ENCODE measurements at places on chromosomes 7 and 10.
A peak's percentile ranks its signal among the peaks of the same experiment; 100 is the strongest.

- DNase-seq: no peak
These were observed 133.6 kb upstream of the GDF10 start for GRCh38 chr10:47166405-47166777.

GRCh38 chr10:110387983-110388686 is 83.4 kb upstream of the SMNDC1 start:
- DNase-seq: peak; percentile 45

- DNase-seq: peak; percentile 72
These were observed 8.5 kb downstream of the DDX56 start for GRCh38 chr7:44565097-44565794.

DNA sequence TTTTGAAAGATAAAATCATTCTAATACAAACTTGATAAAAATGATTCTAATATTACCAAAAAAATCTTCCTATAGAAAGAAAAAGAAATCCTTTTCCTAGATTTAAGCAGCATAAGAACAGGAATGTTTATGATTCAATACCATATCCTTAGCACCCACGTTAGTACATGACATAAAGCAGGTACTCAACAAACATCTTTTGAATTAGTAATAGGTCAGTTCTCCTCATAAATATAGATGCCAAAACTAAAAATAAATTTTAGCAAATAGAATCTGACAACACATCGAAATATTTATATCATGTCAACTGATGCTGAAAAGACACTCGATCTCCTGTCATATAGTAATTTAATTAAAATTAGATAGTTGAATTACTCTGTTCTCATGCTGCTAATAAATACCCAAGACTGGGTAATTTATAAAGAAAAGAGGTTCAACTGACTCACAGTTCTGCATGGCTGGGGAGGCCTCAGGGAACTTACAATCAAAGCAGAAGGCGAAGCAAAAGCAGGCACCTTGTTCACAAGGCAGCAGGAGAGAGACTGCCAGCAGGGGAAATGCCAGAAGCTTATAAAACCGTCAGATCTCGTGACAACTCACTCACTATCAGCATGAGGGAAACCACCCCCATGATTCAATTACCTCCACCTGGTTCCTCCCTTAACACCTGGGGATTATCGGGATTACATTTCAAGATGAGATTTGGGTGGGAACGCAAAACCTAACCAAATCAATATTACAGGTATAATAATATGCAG is 191.8 kb downstream of the HTR7 start:
- no peak for DNase-seq

- no peak for DNase-seq
These were observed 8.3 kb downstream of the ALKBH4 start for GRCh38 chr7:102456327-102456726.
